ENCODE measurements at places on chromosomes 11 and 22.

GRCh38 chr11:78940500-78941225, 366.0 kb upstream of the NARS2 start:
- no peak for DNase-seq

- DNase-seq, result peak; percentile 90
Observed at GRCh38 chr22:27170491-27170890, 513.1 kb downstream of the MIAT start.

- no peak for DNase-seq
Observed at GRCh38 chr11:66986178-66986545, 11.1 kb downstream of the C11orf86 start.

- DNase-seq, result no peak
Observed at GRCh38 chr11:22851477-22851876, 8.8 kb downstream of the CCDC179 start.

GRCh38 chr22:23204125-23204488, 23.8 kb downstream of the BCR start:
- DNase-seq, result no peak

DNA sequence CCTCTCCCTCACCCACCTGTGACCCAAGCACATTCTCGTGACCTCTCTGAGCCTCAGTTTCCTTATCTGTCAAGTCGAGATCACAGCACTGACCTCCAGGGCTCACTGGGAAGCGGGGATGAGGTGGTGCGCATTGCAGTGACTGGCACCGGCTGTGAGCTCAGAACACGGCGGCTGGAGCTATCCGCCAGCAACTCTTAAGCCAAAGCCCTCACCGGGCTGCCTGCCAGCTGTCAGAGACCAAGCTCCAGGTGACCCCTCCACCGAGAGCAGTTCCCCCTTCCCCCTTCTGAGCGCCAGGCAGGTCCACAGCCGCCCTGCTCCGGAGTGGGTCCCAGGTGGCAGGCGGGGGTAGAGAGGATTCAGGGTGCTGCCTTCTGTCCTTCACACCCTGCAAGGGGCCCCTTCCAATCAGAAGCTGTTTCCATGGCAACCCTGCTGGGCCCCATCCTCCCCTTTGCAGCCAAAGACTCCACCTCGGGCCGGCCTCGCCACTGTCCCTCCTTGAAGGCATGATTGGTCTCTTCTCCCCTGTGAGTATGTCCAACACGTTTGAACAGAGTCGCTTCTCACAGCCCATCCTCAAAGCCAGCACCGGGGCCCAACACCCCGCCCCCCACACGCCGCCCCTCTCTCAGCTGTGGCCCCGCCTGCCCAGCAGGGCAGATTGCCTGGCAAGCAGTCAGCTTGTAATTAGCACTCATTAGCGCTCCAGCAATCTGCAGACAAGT, 98.7 kb downstream of the WNT7B start:
- no peak for DNase-seq

DNA sequence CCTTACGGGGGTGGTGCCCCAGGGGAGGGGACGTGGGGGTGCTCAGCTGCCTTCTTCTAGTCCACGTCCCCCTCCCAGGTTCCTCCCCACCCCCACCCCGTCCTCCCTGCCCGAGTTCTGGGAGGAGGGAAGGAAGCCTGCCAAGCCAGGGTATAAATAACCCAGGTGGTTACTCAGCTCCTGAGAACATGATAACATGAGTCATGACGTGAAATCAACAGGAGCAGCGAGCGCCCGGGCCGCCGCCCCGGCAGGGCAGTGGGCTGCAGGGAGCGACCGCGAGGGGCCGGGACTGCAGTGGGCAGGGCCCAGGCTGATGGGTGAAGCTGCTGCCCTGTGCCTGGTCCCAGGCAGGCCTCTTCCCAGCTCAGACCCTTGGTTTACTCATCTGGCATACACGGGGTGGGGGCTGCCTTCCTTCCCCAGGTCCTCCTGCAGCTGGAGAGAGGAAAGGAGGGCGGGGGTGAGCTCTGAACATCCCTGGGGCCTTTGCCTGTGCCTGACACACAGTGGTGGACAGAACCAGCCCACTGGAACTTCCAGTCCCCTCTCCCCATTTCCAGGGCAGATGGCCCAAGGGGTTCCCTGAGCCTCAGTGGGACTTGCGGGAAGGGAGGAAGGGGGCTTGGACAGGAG, 8.8 kb upstream of the PDGFB start:
- peak; percentile 36 for DNase-seq

GRCh38 chr11:93123351-93123898, 74.4 kb downstream of the SLC36A4 start:
- no peak for DNase-seq

GRCh38 chr11:118610773-118611432, 3.5 kb downstream of the PHLDB1 start:
- no peak for DNase-seq

GRCh38 chr11:129639300-129639699, 176.3 kb upstream of the TMEM45B start:
- peak; percentile 33 for DNase-seq

- DNase-seq, result no peak
Observed at GRCh38 chr22:45846952-45847351, 130.0 kb downstream of the WNT7B start.

GRCh38 chr11:64343767-64344559, 4.0 kb downstream of the CCDC88B start:
- no peak for DNase-seq

DNA sequence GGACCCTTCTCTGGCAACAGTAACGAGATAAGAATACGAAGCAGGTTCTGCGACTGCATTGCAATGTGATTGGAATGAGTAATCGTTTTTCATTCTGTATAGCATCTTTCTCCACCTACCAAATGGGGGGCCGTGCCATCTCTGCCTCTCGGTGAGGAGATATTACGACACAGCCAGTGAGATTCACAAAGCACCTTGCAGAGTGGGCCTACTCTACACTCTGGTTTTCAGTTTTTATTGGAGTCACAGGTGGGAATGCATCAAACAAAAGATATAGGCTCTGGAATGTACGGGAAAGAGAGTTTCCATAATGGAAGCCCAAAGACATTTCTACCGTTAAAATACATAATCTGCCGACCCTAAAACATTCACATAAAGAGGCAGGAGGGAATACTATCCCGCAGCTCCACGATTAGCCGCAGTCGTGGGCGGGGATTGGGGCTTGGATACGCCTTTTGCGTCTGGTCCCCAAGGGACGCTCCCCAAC, 423 bp upstream of the RTN3 start:
- no peak for DNase-seq

- no peak for DNase-seq
Observed at GRCh38 chr11:73236205-73236765, 18.2 kb downstream of the P2RY2 start.

GRCh38 chr11:70108250-70108649, 30.1 kb downstream of the ANO1 start:
- no peak for DNase-seq

- no peak for DNase-seq
Observed at GRCh38 chr11:64007629-64008282, 21.5 kb downstream of the OTUB1 start.

GRCh38 chr11:68581439-68581838, 102.9 kb upstream of the GAL start:
- DNase-seq, result no peak

GRCh38 chr11:34899633-34900016, 16.6 kb downstream of the APIP start:
- DNase-seq, result no peak

- DNase-seq, result no peak
Observed at GRCh38 chr11:119361056-119361787, 14.7 kb upstream of the MFRP start.

DNA sequence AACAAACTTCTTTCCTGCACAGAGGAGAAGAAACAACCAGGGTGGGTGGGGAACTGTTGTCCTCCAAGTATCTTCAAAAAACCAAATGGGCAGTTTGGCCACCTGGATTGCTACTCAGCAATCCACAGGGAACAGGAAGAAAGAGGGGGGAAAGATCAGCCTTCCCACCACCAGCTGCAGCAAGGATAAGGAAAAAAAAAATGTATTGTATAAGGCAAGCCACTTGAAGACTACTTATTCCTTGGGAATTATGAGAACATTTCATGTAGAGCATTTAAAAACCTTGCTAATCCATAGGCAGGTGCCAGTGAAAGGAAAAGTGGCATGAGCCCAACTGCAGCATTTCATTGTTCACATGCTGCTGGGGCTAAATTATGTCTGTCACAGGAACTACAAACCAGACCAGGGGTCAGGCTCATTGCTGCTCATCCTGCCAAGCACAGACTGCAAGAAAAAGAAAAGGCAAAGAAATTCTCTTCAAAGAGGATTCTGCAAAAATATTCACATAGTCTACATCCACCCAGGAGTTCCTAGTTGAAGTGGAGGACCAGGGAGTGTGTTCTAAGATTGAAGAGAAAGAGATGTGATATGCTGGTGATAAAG, 2.2 kb downstream of the RAB30 start:
- no peak for DNase-seq

DNA sequence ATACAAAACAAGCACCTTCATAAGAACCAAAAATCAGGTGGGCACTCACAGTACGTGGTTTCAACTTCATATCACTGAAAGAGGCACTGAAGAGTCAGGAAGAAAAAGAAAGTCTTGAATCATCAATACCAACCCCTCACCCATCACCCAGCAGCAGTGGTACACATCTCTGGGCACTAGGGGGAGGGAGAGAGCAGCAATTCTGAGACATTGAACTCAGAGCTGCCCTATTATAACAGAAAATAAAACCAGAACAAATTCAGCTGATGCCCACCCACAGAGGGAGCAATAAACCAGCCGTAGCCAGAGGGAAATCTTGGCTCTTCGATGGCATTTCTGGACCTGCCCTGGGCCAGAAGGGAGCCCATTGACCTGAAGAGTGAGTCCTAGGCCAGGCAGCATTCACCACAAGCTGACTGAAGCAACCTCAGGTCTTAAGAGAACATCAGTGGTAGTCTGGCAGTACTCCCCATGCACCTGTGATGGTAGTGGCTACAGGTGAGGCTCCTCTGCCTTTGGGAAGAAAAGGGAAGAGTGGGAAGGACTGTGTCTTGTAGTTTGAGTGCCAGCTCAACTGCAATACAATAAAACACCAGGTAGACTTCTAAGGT, 42.2 kb upstream of the FAM181B start:
- DNase-seq, result peak; percentile 40

DNA sequence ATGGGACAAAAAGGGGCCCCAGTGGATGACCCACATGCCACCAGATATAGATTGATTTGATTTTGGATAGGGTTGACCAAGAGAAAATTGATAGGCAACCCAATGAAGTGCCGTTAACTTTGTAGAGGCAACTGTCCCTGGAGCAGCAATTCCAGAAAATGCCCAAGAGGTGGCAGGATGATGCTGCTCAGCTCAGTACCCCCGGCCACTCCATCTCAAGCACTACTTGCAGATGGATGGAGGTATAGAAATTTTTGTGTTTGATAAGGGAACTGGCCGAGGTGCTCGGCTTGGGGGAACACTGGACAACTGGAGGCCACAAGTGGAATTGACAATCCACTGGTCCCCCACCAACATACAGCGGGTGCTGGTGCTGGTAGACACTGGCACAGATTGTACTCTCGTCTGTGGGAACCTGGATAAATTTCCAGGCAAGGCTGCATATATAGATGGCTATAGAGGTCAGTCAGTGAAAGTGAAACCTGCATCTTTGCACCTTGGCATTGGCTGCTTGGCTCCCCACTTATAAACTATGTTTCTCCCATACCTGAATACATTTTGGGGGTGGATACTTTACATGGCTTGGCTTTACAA, 86.3 kb downstream of the CCDC83 start:
- no peak for DNase-seq

DNA sequence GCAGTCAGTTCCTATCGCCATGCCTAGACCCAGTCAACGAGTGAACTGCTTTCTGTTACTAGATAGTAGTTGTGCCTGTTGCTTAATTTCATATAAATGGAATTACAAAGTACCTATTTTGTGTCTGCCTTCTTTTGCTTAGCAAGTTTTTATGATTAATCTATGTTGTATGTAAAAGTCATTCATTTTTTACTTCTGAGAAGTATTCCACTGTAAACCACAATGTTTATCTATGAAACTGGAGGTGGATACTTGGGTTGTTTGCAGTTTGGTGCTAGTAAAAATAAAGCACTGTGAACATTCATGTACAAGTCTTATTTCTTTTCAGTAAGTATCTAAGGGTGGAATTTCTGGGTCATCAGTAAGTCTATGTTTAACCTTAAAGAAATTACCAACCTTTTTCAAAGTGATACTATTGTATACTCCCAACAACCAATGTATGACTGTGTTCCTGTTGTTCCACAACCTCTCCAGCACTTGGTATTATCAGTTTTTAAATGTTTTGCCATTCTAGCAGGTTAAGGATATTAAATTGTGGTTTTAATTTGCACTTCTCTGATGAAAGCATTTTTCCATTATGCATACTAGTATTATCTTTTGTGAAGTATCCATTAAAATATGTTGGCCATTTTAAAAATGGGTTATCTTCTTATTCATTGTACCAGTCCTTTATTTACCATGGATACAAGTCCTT, 68.2 kb downstream of the DNAJC24 start:
- peak; percentile 52 for DNase-seq

DNA sequence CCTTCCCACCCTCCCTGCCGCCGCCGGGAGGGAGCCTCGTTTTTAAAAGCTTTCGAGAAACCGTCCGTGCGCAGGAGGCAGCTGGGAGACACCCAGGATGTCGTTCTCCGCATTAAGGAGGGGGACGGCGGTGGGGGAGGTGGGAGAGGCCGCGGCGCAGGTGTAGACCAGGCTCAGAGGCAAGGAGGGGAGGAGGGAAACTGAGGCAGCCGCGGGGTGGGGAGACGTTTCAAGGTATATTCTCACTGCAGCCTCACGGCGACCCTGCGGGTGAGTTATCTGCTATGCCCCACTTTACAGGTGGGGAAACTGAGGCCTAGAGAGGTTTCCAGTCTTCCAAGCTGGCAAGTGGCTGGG, 42.7 kb downstream of the CYTH4 start:
- DNase-seq, result no peak
